Brain (organoid and tissue), 16 donors: ENCODE measurements at places on chromosomes 6 and 20.

GRCh38 chr20:29690274-29690673, 1567.2 kb upstream of the DEFB115 start:
- DNase-seq, result no peak

DNA sequence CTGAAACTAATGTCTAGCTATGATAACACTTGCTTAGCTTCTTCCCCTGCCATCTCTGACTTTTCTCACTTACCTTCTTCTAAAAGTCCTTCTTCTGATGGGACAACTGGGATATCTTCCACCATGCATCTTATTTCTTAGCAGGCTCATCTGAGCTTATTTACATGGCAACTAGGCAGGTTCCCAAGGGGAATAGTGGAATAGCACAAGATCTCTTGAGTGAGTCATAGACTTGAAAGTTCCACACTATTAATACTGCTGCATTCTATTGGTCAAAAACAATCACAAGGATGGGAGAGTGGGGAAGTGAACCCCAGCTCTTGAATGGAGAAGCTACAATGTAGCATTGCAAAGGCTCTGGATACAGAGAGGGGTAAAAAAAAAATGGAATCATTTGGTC, 142.1 kb downstream of the HAO1 start:
- DNase-seq, result no peak

DNA sequence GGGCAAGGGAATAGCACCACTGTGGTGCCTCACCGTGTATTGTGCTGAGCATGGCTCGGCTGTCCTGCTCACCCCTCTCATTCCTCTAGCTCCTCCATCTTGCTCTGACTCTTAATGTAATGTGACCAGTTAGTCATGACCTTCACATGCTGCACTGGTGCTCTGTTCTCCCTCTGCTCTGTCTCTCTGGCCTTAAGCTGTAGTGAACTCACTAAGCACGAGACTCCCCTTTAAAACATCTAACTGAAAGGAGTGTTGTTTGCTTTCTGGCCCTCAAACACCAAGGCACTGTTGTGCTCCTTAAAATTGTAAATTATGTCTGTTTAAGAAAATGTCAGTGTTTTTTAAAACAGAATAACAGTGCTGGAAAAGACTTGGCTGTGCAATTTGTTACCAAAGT, 140.4 kb downstream of the HDGFL1 start:
- peak; percentile 45 for DNase-seq

GRCh38 chr6:25413207-25413905, 134.2 kb downstream of the CARMIL1 start:
- DNase-seq, result no peak
